Urinary bladder (tissue), 4 donors: ENCODE measurements at places on chromosomes 5 and 9. TPM values are rescaled to one million over a fixed set of nuclear protein-coding genes. Genes with fewer than 3 reads are reported as not detected.

Gene HTR4
- total RNA-seq = 0.26 TPM

DNA sequence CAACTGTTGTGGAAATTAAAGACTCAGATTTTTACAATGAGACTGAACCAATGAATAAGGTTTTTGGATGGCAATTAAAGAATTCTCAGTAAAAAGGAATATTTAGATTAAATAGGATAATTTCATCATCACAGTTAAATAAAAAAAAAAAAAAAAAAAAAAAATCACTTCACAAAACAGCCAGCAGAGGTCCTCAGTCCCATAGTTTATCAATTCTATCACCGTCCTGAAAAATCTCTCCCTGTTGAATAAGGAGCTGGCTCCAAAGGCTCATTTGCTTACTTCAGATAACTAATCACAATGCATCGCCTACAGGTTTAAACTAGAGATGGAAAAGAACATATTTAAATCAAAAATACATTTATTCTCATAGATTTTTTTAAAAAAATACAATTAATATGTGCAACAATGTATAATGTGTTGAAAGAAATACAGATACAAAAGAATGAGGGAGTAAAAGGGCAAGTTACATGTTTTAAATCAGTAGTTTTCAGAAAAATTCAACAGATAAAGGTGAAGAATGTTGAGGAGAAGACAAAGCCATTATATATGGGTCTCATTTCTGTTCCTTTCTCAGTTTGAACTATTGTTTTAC is 175.8 kb upstream of the CHD1 start:
- peak; percentile 31 for DNase-seq

Gene PCDHAC2
- 3.0 TPM for total RNA-seq

- no peak for DNase-seq
Measured at GRCh38 chr9:71752352-71752751, 16.0 kb downstream of the CEMIP2 start.

- DNase-seq = no peak
Measured at GRCh38 chr5:100731768-100732167, 171.3 kb downstream of the ST8SIA4 start.

- DNase-seq = no peak
Measured at GRCh38 chr5:121430538-121430937, 421.1 kb upstream of the FTMT start.

GRCh38 chr9:127923771-127924170 is 6.8 kb downstream of the PIP5KL1 start:
- no peak for DNase-seq

DNA sequence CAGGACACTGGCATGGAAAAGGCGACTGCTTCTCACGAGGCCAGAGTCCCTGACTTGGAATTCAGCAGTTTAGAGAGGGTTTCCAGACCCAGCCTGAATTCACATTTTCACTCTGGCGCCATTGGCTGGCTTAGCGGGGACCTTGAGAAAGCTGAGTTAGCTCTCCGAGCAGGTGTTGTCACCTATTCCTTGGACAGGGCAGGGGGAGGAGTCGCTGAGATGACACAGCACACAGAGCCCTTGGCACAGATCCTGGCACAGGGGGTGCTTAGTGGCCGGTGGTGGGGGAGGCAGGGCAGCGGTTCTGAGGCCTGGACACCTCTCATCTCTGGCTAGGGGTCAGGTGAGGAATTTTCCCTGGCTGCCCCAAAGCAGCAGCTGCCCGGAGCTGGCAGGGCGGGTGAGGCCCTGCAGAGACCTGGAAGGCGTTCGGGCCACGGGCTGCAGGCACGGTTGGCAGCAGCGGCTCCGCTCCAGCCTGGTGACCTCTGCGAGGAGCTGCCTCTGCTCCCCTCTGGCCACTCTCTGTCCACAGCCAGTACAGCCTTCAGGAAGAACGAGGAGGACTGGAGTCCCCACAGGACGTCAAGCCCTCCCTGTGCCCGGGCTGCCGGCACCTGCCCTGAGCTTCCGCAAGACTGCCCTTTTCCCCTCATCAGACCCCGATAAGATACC is 72.4 kb upstream of the RAPGEF1 start:
- DNase-seq = no peak

DNA sequence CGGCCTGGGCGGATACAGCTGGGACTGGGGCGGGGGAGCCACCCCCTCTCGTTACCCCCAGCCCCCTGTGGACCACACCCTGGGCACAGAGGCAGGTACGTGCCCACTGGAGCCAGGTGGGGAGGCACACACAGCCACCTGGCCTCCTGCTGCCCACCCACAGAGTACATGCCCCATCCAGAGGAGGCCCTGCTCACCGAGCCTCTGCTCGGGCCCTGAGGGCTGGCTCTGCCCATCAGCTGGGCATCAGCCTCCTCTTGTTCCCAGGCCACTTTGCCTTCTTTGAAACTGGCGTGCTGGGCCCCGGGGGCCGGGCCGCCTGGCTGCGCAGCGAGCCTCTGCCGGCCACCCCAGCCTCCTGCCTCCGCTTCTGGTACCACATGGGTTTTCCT is 6.3 kb downstream of the MAMDC4 start:
- no peak for DNase-seq

- no peak for DNase-seq
Measured at GRCh38 chr9:128001779-128002298, 21.1 kb upstream of the EEIG1 start.

Gene FOXD4L4
- total RNA-seq = not detected

DNA sequence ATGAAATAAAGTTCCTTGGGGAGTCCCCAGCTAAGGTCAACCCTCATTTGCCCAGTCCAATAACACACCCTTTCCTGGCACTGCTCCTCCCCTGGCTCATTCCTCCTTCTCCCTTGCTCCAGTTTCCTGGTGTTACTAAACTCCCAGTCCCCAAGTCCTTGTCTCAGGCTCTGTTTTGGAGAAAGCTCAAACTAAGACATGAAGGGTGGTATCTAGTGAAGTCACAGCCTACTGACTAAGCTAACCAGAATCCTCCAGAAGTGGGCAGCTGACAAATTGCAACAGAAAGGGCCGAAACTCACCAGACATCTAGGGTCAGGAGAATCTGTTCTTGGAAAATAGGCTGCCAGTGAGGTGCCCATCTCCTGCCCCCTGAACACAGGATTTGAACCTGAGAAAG is 118.7 kb upstream of the NEK6 start:
- DNase-seq = no peak

DNA sequence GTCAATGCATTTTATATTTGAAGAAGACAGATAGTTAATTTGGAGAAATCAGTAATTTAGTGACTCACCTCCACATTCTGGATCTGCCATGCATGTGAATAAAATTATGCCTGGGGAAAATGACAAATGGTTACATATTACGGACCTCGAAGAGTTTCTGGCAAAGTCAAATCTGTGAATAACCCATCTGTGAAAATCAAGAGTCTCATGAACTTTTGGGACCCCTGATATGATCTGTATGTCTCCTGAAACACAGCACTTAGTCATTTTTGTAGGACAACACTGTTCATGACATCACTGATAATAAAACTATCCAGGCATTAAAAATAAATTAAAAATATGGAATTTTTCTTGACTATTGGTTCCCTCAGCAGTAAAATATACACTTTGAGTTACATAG is 584.5 kb downstream of the TLE4 start:
- DNase-seq = no peak

GRCh38 chr9:38138276-38138675 is 69.2 kb upstream of the SHB start:
- no peak for DNase-seq

DNA sequence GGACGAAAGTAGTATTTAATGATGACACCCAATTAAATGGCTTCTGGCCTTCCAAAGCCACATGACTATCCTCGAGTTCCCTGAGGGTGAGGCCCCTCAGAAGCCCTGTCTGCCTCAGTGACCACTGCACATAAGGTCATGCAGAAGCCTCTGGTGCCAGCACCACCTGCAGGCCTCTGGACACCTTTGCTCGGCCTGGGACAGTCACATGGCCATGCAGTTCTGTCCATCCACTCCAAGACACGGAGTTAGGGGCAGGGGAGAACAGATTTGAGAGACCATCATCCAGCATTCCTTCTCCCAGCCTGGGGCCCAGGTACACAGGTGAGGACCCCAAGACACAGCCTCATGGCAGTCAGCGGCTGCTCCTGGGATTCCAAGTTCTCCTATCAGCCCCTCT is 145.0 kb downstream of the ROR2 start:
- no peak for DNase-seq

- no peak for DNase-seq
Measured at GRCh38 chr5:126998895-126999570, 31.3 kb downstream of the MARCHF3 start.

- no peak for DNase-seq
Measured at GRCh38 chr5:175867587-175868347, 3.6 kb upstream of the CPLX2 start.

GRCh38 chr5:124582561-124582840 is 163.9 kb downstream of the ZNF608 start:
- no peak for DNase-seq

- DNase-seq = no peak
Measured at GRCh38 chr5:175548626-175549311, 70.4 kb downstream of the SFXN1 start.

Gene TNFSF8
- total RNA-seq = 2.3 TPM

GRCh38 chr5:124996023-124996763 is 249.8 kb upstream of the ZNF608 start:
- DNase-seq = no peak

Gene CTXN3
- total RNA-seq = 1.1 TPM

DNA sequence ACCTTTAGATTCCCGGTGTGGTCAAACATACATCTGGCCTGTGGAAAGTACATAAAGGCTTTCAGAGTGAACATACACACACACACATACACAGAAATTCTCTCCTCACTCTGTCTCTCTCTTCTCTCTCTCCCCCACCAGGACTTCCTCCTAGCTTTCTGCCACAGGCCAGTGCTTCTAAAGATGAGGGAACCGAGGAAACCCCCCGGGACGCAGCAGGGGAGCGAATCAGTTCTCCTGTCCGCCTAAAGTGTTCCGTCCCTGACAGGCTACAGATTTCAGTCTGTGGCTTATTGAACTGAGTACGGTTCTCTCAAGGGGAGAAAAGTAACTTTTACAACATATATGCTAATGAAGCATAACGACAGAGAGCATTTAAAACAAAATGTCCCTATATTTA is 75.8 kb downstream of the MED27 start:
- no peak for DNase-seq

DNA sequence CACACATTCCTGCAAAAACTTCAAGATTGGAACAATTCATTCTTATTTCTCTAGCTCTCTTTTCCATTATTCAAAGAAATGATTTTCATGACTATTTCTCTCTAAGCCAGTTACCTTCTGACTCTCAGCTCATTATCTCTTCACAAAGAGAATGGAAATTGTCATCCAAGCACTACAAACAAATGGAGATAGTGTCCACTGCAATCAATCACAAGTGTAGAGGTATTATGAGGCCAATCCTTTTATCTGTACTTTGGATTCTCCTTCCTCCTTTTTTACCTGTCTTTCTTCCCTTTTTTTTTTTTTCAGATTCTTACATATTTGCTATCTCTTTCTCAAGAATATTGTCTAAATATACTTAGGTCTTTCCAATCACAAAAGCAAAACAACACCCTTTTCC is 497.7 kb upstream of the MEF2C start:
- no peak for DNase-seq

DNA sequence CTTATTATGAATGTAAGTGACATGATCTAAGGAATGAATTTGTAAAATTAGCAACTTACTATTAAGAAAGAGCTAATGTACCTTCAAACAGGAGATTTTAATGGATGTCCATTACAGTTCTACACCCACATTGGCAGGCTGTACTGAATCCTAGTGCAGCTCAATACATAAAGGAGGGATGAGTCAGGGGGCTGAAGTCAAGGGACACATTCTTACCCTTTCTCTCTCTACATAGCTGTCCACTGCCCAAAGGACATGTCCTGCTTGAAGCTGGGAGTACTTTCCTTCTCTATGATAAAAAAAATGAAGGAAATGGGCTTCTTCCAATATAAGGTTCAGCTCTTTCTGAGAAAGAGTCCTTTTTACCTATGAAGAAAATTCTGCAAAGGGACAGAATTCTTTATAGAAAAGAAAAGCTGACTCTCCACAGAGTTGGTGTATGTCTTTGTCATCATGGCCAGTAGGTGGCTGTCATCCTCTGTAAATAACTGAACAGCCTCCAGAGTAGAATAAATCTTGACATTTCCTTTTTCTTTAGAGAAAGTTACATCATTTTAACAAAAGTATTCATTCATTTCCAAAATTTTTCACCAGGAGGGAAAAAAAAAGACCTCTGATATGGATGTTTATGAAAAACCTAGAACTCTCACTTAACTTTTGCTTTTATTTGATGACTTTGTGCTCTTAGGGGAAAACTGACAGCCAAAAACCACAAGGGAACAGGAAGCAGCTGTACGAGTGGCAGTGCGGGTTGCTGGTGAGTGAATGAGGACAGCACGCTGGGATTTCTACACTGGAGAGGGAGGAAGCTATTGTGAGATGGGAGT is 13.1 kb upstream of the IFNA14 start:
- DNase-seq = no peak

- no peak for DNase-seq
Measured at GRCh38 chr9:93077811-93078210, 18.2 kb upstream of the CARD19 start.

Gene ST8SIA4
- 18.3 TPM for total RNA-seq

Gene FST
- total RNA-seq = 19.7 TPM

Gene FANCC
- total RNA-seq = 25.7 TPM
